ENCODE measurements at places on chromosomes 16 and 17.

DNA sequence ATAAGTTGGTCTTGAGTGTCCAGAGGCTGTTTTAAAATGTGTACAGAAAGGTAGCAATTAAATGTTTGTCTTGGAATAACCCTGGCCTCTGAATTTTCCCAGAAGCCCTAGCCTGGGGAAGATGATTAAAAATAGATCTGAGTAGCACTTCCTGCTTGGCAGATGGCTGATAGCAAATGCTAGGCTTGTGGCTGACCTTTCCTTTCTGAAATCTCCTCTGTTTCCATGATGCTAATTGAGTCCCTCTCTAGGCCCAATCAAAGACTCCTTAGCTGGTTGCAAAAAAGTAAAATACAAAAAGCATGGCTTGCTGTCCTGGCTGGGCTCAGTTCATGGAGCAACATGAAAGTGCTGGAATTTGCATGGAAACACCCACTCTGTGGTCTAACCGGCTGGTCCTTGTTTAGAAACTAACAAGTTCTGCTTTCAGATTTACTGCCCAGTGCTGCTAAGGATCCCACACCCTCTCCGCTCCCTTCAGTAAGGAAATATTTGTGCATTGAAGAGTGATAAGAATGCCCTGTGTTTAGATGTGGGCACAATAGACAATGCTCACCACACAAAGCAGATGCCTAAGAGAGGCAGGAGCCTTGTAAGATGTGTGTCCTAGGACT lies 40.8 kb downstream of the YPEL2 start:
- DNase-seq = no peak

GRCh38 chr17:4949321-4950074 lies 1.2 kb upstream of the PFN1 start:
- DNase-seq = peak; percentile 81

DNA sequence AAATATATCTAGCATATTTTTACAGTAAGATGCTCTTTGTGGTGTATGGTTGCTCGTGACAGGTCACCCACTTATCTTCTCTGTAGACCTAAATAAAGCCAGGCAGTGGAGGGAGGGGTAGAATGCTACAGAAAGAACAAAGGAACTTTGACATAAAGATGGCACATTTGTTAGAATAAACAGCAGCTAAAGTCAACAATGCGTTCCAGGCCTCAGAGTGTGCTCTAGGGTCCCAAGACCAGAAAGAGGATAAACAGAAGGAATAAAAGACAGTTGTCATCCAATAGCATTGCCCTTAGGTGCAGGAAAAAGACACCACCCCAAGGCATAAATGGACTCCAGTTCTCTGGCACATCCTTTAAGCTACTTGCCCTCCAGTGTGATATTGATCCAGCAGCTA lies 523.0 kb upstream of the CDH11 start:
- DNase-seq = no peak

- DNase-seq = no peak
These were observed 21.4 kb downstream of the MPRIP start for GRCh38 chr17:17063546-17064122.

DNA sequence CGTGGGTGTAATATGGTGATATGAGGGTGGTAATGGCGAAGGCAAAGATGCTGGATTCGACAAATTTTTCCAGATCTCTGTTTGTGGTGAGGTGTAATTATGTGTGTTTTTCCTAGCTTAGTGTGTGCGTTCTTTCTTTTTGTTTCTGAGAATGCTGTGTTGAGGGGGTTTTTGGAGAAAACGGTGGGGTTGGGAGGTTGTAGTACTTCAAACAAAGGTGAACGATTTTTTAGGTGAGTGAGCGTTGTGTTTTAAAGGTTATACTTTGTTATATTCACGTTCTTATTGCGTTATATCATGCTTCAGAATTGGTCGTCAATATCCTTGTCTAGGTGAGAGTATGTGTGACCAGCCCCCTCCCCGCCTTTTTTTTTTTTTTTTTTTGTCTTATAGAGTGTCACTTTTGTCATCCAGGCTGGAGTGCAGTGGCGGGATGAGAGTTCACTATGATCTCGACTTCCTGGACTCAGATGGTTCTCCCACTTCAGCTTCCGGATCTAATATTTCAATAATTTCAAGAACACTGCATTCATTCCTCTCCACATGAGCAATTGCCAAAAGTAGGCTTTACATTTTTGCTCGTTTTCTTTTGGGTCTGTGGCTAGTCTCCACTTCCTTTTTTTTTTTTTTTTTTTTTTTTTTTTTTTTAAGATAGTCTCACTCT lies 82.2 kb upstream of the RNU2-1 start:
- no peak for DNase-seq

DNA sequence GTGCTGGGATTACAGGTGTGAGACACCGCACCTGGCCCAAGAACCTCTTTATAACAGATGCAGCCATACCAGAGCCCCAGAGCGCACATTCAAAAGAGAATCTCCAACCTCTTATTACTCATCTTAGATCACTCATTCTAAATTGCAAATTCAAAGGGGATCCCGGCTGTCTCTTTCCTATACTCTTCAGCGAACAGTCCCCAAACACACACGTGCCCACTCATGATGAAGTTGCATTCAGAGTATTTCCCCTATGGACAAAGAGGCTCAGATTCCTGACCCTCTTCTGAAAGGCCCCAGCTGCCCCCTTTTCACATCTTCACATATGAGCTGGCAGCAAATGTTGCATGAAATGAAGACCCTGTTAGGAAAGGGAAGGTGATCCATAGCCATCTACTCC lies 22.5 kb upstream of the ABR start:
- DNase-seq = no peak

- no peak for DNase-seq
These were observed 24.1 kb downstream of the CLEC16A start for GRCh38 chr16:10968498-10968897.

GRCh38 chr17:34820248-34820801 lies 140.9 kb downstream of the CCT6B start:
- no peak for DNase-seq

DNA sequence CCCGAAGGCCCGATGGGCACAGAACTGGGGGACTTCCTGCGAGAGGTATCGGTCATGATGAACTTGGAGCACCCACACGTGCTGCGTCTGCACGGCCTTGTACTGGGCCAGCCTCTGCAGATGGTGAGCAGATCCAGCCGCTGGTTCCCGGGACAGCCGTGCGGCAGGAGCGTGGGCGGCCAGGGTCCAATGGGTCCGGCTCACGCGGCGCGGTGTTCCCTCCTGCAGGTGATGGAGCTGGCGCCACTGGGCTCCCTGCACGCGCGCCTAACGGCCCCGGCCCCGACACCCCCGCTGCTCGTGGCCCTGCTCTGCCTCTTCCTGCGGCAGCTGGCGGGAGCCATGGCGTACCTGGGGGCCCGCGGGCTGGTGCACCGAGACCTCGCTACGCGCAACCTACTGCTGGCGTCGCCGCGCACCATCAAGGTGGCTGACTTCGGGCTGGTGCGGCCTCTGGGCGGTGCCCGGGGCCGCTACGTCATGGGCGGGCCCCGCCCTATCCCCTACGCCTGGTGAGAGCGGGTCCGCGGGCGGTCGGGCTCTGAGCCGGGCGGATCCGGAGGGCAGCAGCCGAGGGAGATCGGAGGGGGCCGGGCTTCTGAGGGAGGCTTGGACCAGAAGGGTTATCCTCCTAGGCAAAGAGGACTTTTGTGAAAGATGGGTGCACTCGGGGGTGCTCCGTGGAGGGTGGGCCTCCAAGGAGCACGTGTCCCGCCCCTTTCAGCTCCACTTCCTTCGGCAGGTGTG lies 3.0 kb downstream of the TNK1 start:
- DNase-seq = peak; percentile 84

DNA sequence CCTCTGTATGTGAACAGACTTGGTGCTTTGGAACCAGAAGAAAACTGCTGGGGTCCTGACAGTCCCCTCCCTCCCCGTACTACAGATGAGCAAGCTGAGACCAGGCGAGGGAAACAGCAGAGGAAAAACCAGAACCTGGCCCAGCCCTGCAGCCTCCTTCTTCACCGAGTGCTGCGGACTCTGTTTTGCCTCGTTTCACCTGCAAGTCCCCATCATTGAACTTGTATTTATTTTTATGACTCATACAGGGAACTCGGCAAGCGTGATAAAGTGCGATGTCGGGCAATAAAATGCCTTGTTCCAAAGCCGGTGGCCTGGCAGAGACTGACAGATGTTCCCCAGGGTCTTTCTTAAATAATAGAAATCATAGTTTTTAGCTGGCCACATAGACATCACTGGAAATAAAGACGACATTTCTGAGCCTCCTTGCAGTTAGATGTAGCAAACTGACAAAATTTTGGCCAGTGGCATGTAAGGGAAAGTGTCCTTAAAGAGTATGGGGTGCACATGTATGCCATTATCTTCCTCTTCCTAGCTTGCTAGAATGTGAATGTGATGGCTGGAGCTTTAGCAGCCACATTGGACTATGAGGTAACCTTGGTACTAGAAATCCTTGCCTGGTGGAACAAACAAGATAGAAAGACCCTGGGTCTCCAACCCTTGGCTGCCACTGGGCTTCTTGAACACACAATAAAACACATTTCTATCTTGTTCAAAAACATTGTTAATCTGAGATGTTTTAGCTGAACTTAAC lies 128.6 kb downstream of the IRF8 start:
- no peak for DNase-seq

- DNase-seq = no peak
These were observed 48.5 kb downstream of the ZNF18 start for GRCh38 chr17:11948789-11949188.

DNA sequence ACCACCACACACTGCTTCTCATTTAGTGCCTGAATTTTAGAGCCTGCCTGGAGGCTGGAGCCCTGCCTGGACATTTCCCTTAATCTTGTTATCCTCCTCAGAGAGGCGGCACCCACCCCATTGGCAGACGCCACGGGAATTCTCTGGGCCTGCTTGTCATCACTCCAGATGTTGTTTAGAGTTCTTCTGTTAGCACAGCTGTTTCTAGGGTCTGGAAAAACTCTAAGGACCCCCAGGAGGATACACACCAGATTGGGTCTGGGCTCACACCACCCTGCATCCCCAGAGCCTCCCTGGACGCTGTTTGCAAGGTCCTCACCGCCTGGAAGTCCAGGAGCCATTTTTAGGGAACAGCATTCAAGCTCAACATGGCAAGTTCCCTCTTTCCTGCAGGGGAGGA lies 565 bp upstream of the XAF1 start:
- no peak for DNase-seq

DNA sequence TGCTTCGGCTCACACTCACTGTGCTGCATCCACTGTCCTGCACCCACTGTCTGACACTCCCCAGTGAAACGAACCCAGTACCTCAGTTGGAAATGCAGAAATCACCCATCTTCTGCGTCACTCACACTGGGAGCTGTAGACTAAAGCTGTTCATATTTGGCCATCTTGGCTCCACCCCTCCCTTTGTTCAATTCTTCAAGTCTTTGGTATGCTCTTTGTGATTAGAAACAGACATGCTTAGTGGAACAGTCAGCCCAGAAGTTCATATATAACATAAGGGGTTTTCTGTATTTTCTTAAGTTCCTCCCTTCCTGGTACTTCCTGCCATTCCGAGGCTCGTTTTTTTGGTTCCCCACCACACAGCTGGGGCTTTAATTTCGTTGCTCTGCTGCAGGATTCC lies 398.5 kb upstream of the DYNLRB2 start:
- DNase-seq = no peak
